NCI-H2029 (cell line): ENCODE measurements at places on chromosomes 12 and 14.

- no peak for DNase-seq
These were observed 6.5 kb upstream of the MEG3 start for GRCh38 chr14:100819453-100819828.

DNA sequence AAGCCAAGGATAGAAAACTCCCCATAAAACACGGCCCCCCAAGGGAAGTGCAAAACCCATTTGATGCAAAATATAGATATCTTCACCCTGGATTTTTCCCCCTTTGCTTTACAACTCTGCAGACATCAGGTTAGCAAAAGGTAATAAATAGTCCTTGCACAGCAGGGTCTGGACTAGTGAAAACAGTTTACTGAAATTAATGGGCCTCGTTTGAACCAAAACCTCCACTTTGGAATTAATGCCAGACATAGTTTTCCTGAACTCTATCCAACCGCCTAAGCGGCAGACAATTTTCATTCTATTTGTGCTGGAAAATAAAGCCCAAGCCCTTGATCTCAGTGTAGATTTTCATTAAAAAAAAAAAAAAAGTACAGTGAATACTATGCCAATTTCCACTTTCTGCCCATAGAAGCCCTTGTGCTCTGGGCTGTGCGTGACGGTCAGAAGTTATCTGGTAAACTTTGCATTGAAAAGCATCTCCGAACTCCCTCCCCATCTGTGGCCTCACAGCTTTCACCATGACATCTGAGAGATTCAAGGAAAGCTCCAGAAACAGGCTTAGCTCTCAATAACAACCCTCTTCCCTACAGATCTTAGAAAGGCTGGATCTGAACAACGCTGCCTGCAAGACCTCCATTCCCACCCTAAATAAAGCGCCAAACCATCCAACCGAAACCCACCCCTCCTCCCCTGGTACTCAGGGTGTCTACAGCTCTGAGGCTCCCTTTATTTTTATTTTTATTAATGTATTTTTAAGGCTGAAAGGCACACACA, 11.0 kb upstream of the IRF2BPL start:
- DNase-seq: no peak

DNA sequence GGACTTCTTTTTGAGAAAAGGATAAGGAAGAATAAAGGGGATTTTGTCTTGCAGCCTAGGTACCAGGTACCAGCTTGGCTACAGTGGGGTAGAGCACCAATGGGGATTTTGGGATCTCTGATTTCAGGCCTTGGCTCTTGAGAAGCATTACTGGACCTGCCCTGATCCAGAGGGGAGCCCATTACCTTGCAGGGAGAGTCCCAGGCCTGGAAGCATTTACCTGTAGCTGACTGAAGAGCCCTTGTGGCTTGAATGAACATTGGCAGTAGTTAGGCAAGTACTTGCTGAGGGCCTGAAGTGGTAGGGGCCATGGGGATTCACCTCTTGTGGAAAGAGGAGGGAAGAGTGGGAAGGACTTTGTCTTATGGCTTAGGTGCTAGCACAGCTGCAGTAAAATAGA, 308.2 kb upstream of the FBXO33 start:
- DNase-seq: no peak

DNA sequence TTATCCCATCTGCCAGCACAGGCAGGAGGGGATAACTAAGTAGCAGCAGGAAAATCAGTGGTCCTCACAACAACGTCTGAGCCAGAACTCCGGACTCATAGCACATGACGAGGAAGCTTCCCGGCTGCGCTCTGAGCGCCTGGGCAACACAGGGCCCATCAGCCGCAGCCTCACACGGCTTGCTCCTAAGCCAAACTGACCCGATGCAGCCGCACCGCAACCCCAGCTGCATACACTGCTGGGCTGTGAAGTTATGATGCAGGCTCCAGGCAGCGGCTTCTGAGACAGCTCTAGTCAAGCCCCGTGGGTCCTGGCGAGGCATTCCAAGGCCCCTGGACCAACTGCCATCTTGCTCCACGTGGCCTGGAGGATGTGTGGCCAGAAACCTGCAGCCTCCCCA, 28.1 kb downstream of the ZFYVE21 start:
- no peak for DNase-seq

DNA sequence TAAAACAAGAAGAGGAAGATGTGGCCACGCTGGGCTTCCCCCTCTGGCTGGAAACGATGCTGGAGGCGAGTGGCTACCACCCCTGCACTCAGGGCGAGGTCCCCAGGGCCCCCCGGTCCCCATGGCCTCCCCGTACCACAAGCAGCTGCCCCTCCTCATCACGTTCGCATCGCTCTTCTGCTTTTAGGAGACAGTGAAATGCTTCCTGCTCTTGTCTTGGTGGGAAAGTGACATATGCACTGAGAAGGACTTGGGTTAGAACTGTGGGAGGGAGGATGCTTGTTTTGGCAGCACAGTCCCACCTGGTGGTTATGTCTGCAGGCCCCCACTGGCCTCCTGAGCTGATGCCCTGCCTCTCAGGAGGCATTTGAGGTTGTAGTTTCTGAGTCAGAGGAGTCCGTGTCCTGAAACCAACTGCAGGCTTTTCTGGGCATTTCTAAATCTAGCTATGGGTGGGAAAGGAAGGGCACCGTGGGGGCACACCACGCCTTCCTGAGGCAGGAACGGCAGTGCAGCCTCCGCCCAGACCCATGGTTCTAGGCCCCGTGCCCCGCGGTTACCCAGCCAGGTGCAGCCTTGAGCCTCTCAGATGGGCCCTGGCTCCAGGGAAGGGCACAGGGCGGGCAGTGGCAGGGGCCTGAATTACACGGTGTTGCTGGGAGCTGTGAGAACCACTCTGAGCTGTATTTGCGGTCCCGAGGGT, 139.3 kb downstream of the ADGRD1 start:
- no peak for DNase-seq

DNA sequence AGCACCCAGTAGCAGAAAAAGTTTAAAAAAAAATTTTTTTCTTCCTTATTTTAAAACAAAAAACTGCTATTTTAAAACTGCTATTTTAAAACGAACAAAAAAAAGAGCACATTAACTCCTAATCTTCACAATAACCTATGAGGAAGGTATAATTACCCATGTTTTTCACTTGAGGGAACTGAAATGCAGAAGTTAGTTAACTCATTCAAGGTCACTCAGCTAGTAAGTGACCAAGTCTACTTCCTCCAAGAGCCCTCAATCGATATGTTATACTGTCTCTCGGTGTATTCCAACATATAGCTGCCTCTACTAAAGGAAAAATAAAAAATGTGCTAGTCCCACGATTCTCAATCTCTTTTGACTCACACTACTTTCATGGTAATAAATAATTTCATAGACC, 7.8 kb downstream of the RPAP3 start:
- no peak for DNase-seq

GRCh38 chr12:19654650-19655376, 215.5 kb downstream of the AEBP2 start:
- no peak for DNase-seq
